ENCODE measurements at places on chromosomes 7 and 10. TPM values are rescaled to one million over a fixed set of nuclear protein-coding genes. Genes with fewer than 3 reads are reported as not detected.

DNA sequence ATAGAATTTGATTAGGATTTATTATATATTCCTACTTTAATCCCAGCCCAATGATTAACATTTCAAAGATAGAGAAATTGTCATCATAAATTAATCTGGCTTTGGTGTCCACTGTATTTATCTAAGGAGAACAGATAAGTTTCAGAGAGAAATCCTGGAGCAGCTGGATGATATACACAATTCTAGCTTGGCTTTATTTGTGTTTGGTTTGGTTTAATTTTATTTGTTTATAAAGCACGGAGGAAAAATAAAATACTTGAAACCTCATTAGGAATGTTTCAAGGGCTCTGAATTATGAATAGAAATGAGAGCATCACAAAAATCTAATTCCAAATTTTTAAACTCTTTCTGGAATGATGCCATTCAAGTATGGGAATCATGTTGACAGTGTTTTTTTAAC lies 42.1 kb downstream of the SEMA3D start:
- no peak for DNase-seq

DNA sequence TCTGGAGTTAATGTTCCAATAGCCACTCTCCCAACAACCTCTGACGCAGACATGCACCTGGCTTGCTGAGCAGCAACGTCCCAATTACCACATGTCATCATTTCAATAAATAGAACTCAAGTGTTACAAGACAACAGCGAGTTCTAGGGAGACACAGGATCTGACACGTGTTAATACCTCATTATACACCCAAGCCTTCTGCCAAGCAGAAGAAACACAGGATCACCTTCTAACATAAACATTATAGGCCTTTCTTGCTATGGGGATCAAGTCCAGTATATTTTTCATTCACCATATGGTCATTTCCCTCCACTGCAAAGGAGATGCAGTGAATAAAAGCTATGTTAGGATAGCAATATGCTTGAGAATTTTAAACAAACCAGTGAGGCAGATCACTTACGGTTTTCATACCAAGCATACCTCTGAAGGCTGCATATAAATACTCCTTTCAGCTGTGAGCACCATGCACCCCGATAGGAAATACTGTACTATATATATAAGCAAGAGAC lies 74.2 kb downstream of the JAZF1 start:
- no peak for DNase-seq

DNA sequence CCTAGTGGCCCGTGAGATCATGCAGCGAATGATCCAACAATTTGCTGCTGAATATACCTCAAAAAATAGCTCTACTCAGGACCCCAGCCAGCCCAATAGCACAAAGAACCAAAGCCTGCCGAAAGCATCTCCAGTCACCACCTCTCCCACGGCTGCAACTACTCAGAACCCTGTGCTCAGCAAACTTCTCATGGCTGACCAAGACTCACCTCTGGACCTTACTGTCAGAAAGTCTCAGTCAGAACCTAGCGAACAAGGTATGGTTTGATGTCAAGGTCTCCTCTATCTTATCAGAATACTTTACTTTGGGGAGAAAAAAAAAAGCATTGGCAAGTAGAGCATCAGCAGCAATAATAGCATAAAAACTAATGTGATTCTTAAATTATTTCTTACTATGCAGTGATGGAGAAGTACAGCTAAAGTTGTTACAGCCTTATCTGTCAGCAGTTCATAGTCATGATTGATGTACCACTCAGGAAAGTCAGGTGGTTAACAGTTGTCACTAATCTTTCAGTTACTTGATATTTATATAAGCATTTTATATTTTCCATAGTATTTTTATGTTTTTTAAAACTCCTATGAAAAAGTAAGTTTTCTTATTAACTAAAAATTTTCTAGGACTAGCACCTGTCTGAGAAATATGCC lies 117.1 kb downstream of the LCOR start:
- DNase-seq: no peak

- DNase-seq: no peak
These were observed 30.5 kb downstream of the EBF3 start for GRCh38 chr10:129933456-129934092.

DNA sequence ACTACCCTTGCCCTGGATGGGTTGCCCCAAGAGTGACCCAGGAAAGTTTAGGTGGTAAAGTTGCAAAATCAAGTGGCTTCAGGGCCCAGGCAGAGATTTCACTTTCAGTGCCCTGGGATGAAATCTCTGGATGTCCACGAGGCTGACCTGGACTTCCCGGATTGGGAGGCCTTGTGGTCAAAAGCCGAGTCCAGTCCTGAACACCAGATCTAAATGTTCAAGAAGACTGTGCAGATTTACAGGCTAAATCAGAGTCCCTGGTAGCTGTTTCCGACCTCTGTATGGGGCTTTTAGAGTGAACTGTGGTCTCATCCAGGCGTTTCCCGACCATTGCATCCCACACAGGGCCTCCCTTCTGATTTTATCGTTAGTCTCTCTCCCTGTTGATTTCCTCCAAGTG lies 95.3 kb downstream of the WDR11 start:
- no peak for DNase-seq

CAMK2G gene
- total RNA-seq: 240 TPM

DNA sequence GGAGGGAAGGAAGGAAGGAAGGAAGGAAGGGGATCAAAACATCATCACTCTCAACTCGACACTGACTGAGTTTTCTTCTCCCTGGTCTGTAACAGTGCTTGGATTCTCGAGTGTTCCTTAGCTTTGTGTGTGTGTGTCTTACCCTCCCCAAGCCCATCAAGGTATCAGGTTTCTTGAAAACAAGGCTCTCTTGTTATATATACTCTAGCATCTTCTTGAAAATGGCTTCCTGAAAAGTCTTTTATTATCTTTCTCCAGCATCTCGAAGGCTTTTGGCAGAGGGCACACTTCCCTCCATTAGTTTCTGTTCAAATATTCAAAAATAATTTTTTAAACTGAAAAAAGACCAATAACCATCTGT lies 13.4 kb downstream of the SERPINE1 start:
- no peak for DNase-seq

SPDYE11 gene
- total RNA-seq: not detected

All from dorsolateral prefrontal cortex (tissue), 122 donors.